ENCODE measurements at places on chromosomes 7 and 10.

GRCh38 chr7:6258440-6259182 is 13.8 kb downstream of the CYTH3 start:
- peaks cover 47% of the 10 kb centered on the region for H3K4me1 ChIP-seq
- peak overlapping the region; percentile 40 for H3K4me3 ChIP-seq
- DNase-seq, result no peak
- peak overlapping the region; percentile 74 for H3K27ac ChIP-seq

DNA sequence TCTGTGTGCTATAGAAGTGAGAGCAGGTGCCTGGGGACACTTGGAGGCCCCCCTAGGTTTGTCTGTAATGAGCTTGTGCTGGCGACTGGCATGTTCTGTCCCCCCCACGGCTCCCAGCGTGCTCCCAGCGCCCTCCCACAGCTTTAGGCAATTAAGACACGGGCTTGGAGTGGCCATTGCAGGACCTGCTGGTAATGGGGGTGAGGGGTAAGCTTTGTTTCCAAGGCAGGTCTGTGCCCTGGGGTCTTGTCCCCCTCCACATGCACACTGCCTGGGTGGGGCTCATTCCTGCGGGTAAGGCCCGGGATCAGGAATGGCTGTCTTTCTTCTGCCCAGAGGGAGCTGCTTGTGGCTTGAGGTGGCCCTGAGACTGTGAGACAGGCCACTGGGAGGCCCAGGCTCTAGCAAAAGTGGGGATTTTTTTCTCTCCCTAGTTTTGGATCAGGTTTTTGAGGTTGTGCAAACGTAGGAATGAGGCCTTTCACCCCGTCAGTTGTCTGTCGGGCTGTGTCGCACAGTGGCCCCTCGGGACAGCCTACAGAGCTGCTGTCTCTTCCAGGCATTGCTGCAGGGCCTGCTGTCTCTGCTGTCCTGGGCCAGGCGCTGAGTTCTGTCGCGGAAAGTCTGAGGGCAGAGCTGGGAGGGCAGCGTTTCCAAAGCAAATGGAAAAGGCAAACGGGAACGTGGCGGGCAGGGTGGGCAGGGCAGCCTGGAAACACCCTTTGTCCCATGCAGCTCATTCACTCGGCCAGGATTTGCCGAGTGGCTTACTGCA is 107.4 kb downstream of the LHPP start:
- H3K27ac ChIP-seq, result no peak overlapping the region
- no peak for DNase-seq
- H3K27me3 ChIP-seq, result no peaks in the 10 kb centered on the region

GRCh38 chr7:147796581-147796980 is 794.0 kb upstream of the C7orf33 start:
- H3K27ac ChIP-seq, result no peak overlapping the region
- no peak overlapping the region for H3K4me3 ChIP-seq
- no peaks in the 10 kb centered on the region for H3K27me3 ChIP-seq
- no peaks in the 10 kb centered on the region for H3K4me1 ChIP-seq

- H3K4me3 ChIP-seq, result no peak overlapping the region
- DNase-seq, result no peak
- no peaks in the 10 kb centered on the region for H3K36me3 ChIP-seq
- no peaks in the 10 kb centered on the region for H3K4me1 ChIP-seq
- no peaks in the 10 kb centered on the region for H3K27me3 ChIP-seq
- H3K27ac ChIP-seq, result no peak overlapping the region
These were observed 192.4 kb upstream of the DKK1 start for GRCh38 chr10:52121688-52122087.

- no peaks in the 10 kb centered on the region for H3K36me3 ChIP-seq
- H3K4me3 ChIP-seq, result no peak overlapping the region
- H3K27me3 ChIP-seq, result peaks cover 38% of the 10 kb centered on the region
- no peak for DNase-seq
These were observed 160.9 kb downstream of the REEP3 start for GRCh38 chr10:63681993-63682697.

DNA sequence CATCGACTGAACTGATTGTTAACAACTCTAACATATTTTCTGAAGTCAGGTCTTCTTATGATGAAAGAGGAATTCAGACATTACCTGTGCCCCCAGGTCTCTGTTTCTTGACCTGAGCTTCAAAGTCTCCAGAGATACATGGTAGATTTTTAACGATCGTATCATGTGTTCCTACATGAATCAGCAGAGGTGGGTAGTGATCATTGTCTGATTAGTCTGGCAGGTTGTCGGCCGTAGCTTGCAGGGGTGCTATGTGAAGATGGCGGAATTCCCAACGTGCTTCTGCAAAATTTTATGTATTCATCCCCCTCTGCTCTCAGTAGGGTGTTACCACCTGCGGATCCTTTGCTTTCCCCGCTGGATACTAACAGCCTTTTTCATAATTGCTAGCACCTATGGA is 581.9 kb downstream of the GATA3 start:
- H3K27ac ChIP-seq, result peak overlapping the region; percentile 30
- peaks cover 45% of the 10 kb centered on the region for H3K27me3 ChIP-seq
- no peak for DNase-seq
- no peaks in the 10 kb centered on the region for H3K4me1 ChIP-seq
- no peaks in the 10 kb centered on the region for H3K36me3 ChIP-seq

DNA sequence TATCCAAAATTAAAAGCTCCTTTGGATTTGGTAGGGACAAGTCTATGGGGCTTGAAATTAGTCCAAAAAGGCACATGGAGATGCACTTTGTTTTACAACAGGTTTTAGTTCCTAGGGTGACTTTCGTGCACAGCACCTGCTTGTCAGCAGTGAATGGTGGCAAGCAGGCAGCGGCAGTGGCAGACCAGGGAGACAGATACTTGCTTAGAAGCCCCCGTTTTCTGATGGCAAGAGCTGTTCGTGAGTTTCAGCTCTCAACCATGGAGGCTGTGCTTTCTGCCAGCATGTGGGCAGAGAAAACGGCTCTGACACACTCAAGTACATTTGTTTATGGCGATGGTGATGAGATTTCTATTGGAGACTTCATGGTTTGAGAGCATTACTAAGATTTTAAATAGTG is 61.7 kb upstream of the SHH start:
- no peak overlapping the region for H3K4me3 ChIP-seq
- no peaks in the 10 kb centered on the region for H3K36me3 ChIP-seq
- no peak overlapping the region for H3K27ac ChIP-seq
- no peak for DNase-seq
- H3K27me3 ChIP-seq, result peaks cover 40% of the 10 kb centered on the region
- no peaks in the 10 kb centered on the region for H3K4me1 ChIP-seq

GRCh38 chr10:130570074-130570473 is 433.9 kb downstream of the GLRX3 start:
- H3K4me1 ChIP-seq, result no peaks in the 10 kb centered on the region
- no peak for DNase-seq

DNA sequence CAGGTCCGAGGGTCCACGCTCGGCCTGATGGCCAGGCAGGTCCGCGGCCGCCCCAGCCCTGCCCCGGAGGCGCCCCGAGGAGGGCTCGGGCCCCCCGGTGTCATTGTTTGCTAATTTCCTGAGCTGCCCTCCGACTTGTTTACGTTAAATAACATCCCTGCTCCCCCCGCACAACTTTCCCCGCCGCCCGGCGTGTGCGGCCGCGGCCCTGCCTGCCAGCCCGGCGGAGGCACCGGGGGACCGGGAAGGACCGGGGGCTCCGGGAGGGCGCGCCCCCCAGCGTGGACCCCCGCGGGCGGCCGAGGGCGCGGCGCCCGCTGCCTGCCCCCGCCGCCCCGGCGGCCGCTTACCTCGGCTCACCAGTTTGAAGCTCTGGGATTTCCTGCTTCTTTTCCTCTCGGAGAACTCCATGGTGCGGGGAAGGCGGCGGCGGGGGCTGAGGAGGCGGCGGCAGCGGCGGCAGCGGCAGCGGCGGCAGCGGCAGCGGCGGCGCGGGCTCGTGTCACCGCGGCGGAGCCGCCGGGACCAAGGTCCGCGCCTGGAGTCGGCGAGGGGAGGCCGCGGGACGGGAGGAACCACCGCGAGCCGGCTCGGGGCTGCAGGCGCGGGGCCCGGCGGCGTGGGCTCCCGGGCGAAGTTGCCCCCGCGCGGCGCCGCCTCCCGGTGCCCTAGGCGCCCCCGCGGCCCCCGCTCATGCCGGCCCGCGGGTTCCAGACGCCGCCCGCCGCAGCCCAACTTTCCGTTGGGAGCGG is 515 bp downstream of the BEND7 start:
- H3K4me1 ChIP-seq, result peaks cover 9% of the 10 kb centered on the region
- H3K27me3 ChIP-seq, result peaks cover 83% of the 10 kb centered on the region
- DNase-seq, result no peak
- peaks cover 1% of the 10 kb centered on the region for H3K36me3 ChIP-seq
- H3K4me3 ChIP-seq, result peak overlapping the region; percentile 58

DNA sequence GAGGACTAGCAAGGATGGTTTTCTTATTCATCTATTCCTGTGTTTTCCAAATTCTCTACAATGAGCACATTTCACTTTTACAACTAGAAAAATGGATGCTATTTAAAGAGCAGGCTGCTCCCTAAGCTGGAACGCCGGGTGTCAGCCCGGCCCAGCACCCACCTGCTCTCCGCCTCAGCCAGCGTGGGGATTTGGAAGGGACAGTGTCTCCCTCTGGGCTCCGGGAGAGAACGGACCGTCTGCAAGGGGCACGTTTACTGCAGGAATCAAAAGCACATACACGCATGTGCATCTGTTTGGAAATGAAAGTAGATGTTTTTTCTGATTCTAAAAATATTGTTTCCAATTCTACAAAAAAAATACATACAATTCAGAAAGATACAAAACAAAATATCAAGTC is 2.3 kb upstream of the JAKMIP3 start:
- peaks cover 5% of the 10 kb centered on the region for H3K4me1 ChIP-seq
- H3K4me3 ChIP-seq, result no peak overlapping the region
- peaks cover 10% of the 10 kb centered on the region for H3K27me3 ChIP-seq
- H3K27ac ChIP-seq, result no peak overlapping the region
- no peak for DNase-seq
- H3K36me3 ChIP-seq, result no peaks in the 10 kb centered on the region

DNA sequence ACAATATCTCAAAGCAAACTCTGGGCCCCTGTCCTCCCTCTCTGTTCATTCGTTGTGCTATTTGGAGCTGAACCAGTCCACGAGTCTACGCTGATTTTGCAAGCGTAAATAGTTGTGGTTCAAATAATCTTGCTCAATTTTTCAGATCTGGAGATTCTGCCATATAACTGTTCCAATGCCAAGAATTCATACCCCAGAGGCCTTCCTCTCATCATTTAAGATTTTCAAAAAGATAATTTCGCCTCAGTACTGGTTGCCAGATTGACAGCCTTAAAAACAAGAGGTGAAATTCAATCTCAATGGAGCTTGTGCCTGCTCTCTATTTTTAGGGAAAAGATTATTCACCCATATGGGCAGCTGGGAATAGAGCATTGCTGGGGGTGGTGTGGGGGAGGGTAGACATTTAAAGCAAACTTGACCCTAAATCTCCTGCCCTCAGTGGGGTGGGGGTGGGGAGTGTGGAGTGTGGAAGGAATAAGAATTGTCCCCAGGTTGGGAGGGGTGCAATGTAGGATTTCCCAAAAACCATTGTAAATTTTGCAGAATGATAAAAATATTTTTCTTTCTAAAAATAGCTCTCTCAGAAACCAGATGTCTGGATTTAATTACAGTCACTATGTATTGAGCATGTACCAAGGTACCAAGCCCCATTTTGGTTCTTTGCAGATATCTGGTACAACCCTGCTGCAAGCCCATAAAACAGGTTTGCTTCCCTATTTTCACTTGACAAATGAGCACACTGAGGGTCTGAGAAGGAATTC is 104.7 kb upstream of the EEPD1 start:
- H3K27ac ChIP-seq, result no peak overlapping the region
- no peak for DNase-seq
- no peaks in the 10 kb centered on the region for H3K27me3 ChIP-seq
- no peaks in the 10 kb centered on the region for H3K36me3 ChIP-seq
- H3K4me3 ChIP-seq, result no peak overlapping the region

DNA sequence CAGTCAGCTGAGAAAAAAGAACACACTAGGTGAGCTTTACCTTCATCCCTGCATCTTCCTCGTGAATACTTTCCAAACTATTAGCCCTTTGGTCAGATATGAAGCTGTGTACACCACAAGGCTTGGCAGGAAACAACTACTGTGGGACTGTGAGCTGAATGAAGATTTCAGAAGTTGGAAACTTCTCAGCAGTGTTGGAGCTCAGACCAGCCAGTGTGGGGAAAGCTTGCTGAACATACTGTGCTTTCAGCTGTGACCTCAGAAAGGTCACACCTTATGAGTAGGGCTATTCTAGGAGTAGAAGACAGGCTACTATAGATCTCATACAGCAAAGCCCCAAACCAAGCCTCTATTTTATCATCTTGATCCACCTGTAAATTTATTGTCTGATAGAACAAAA is 123.6 kb downstream of the EXOC4 start:
- no peak for DNase-seq
- H3K27ac ChIP-seq, result no peak overlapping the region
- no peaks in the 10 kb centered on the region for H3K27me3 ChIP-seq
- peaks cover 6% of the 10 kb centered on the region for H3K4me1 ChIP-seq
- H3K4me3 ChIP-seq, result no peak overlapping the region

DNA sequence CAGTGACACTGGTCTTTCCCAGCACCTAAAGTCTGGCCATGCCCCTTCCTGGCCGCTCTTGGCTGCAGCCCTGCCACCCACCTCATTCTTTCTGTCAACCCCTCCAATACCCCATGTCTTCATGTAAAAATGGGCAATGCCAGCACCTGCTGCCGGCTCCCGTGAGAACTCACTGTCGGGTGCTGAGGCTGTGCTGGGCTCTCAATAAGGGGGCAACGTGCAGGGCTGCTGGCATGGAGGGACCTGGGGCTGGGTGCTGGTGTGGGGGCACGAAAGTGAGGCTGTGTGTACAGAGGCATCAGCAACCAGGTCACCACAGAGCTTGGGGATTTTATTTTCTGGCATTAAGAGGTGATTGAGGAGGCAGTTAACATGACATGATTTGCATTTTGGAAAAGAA is 65.3 kb downstream of the ALOX5 start:
- DNase-seq, result no peak
- no peak overlapping the region for H3K4me3 ChIP-seq
- H3K36me3 ChIP-seq, result peaks cover 6% of the 10 kb centered on the region
- H3K4me1 ChIP-seq, result no peaks in the 10 kb centered on the region
- no peak overlapping the region for H3K27ac ChIP-seq
- H3K27me3 ChIP-seq, result peaks cover 41% of the 10 kb centered on the region

- no peaks in the 10 kb centered on the region for H3K36me3 ChIP-seq
- peaks cover 6% of the 10 kb centered on the region for H3K4me1 ChIP-seq
- no peak for DNase-seq
- H3K27me3 ChIP-seq, result peaks cover 11% of the 10 kb centered on the region
- H3K27ac ChIP-seq, result no peak overlapping the region
These were observed 490.7 kb downstream of the TYW1 start for GRCh38 chr7:67487316-67487715.
